Ureter (tissue), 1 donor: ENCODE measurements at places on chromosomes 7 and 10.

GRCh38 chr7:134763960-134764359 is 15.5 kb upstream of the CALD1 start:
- no peak for DNase-seq

GRCh38 chr7:100415448-100415847 is 13.1 kb downstream of the ZCWPW1 start:
- DNase-seq = no peak

GRCh38 chr10:87818505-87819288 is 671 bp upstream of the ATAD1 start:
- peak; percentile 45 for DNase-seq

DNA sequence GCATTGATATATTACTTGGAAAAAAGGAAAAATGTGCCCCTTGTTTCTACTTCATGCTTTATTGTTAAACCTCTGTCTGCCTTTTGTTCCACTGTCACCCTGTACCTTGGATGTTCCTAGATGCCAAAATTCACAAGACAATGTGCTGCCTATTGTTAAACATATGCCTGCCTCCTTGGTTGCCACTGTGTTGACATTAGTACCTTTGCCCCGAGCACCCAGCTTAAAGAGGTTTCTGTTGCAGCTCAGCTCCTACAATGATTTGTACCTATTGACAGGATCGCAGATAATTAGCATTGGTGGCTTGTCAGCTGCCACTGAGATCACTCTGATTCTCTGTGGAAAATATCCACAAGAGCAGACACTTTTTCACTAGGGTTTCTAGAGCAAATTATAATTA is 188.0 kb downstream of the KCND2 start:
- no peak for DNase-seq

DNA sequence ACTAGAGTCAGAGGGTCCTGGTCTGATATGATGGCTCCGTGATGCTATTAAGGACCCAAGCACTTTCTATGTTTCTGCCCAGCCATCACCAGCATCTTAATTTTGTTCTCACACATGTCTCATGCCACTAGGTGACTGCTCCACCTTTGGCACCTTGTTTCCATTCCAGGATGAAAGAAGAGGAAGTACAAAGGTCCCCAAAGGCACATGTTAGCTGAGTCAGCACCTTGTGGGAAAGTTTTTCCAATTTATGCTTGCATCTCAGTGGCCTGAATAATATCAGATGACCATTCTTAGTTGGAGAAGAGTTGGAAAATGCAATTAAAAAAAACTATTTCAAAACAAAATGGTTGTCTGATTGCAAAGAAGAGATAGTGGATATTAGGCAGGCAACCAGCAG is 341.0 kb upstream of the NPSR1 start:
- no peak for DNase-seq

GRCh38 chr7:101864039-101864438 is 46.6 kb downstream of the CUX1 start:
- DNase-seq = no peak

DNA sequence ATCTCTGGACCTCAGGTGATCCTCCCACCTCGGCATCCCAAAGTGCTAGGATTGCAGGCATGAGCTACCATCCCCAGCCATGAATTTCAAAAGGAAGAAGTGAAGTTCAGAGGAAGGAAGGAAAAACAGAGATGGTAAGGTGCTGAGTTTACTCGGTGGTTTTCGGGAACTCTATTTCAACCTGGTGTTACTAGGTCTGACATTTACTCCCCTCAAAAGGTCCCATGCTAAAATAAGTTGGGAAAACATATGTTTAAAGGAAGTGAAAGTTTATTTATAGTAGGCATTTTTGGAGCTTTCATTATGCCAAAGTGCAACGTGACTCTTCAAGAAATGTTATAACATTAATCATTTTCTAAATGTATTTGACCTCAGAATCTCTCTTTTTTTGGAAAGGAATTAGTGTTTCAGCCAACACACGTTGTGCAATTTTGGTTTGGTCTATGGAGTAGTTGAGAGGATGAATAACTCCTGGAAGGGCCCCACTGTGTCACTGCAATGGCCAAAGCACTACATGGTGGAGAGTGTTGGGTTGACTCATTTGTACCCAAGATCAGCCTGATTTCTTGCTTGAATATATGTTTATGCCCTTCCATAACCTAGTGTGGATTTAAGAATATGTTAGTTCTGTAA is 114.7 kb upstream of the FAM171A1 start:
- DNase-seq = peak; percentile 69

GRCh38 chr7:16066805-16067459 is 354.4 kb downstream of the CRPPA start:
- no peak for DNase-seq
